ENCODE measurements at places on chromosomes 1 and 21.

GRCh38 chr1:224783006-224783651, 146.3 kb upstream of the DNAH14 start:
- DNase-seq: no peak

DNA sequence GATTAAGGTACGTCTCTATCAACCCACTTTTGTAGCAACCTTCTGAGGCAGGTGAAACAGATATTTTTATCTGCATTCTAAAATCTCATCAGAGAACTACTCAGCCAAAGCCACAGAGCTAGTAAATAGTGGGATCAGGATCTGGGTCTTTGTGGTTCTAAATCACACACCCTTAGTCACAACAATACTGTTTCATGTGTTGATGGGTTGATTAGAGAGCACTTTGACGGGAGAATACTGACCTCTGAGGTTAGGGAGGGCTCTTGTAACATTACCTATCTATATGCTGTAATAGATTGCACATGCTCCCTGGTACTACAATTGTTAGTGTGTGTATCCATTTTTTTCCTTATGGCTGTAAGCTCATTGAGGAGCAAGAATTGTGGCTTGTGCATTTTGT, 45.5 kb upstream of the CCDC190 start:
- DNase-seq: no peak

- no peak for DNase-seq
Observed at GRCh38 chr1:241972703-241973369, 15.3 kb downstream of the BECN2 start.

- DNase-seq: no peak
Observed at GRCh38 chr1:219710529-219711194, 97.8 kb upstream of the ZC3H11B start.

DNA sequence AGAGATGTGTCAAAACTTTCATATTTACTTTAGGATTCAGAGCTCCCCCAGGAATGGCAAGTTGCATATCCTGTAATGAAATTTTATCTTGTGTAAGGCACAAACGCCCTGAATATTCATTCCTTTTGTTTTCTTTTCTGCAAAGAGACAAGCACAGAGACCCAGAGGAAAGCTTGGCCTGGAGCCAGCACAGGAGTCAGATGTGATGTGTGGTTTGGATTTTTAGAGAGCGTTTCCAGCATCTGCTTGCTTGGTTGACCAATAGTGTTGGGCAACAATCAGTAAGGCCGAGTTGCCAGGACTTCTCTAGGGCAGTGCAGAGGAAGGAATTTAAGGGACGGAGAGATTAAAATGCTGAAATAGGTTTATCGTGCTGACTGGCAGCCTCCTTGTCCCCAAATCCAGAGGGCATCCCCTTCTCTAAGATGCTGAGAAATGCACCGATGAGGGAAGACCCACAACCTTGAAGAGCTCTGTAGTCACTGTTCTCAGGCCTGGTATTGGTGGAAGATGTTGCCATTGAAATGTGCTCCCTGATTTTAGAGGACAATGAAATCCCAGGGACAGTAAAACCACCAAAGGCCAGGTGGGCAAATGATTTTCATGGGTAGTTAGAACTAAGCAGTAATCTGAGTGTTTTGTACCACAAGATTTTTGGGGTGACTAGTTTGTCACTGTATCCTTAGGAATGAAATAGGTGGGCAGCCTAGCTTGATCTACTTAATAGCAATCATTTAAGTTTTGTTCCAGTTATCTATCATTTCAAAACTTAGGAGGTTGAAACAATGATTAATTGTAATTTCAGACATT, 37.9 kb upstream of the RHOU start:
- no peak for DNase-seq
